ENCODE measurements at places on chromosomes 7 and 10.
A peak's percentile ranks its signal among the peaks of the same experiment; 100 is the strongest.

DNA sequence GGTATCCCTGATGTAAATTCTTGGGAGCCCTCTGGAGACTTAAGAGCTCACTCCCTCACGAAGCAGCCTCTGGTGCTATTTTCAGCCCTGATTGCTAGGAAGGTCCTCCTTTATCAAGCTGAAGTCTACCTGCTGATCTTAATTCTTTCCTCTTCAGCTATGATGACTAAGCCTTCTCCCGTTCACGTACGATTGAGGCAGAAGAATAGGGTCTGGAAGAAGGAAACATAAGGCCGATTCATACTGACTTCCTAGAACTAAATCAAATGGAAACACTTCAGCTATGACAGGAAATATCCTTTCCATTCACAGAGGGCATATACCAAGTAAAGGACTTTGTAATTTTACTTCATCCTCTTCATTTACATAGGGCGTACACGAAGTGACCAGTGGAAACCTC, 107.0 kb downstream of the CPXM2 start:
- no peak for DNase-seq

GRCh38 chr7:155803418-155804376, 8.6 kb downstream of the SHH start:
- DNase-seq: no peak

DNA sequence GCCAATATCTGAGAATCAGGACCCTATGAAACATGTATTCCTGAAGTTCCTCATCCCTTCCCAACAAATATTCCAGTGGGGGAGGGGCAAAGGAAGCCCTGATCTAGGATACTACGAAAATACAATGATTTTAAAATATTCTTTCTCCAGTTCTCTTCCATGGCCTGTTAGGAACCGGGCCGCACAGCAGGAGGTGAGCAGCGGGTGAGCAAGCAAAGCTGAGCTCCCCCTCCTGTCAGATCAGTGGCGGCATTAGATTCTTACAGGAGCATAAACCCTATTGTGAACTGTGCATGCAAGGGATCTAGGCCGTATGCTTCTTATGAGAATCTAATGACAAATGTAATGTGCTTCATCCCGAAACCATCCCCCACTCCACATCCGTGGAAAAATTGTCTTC, 370.8 kb downstream of the WDR11 start:
- DNase-seq: no peak

- DNase-seq: no peak
These were observed 24.2 kb downstream of the TRIM8 start for GRCh38 chr10:102668326-102669107.

DNA sequence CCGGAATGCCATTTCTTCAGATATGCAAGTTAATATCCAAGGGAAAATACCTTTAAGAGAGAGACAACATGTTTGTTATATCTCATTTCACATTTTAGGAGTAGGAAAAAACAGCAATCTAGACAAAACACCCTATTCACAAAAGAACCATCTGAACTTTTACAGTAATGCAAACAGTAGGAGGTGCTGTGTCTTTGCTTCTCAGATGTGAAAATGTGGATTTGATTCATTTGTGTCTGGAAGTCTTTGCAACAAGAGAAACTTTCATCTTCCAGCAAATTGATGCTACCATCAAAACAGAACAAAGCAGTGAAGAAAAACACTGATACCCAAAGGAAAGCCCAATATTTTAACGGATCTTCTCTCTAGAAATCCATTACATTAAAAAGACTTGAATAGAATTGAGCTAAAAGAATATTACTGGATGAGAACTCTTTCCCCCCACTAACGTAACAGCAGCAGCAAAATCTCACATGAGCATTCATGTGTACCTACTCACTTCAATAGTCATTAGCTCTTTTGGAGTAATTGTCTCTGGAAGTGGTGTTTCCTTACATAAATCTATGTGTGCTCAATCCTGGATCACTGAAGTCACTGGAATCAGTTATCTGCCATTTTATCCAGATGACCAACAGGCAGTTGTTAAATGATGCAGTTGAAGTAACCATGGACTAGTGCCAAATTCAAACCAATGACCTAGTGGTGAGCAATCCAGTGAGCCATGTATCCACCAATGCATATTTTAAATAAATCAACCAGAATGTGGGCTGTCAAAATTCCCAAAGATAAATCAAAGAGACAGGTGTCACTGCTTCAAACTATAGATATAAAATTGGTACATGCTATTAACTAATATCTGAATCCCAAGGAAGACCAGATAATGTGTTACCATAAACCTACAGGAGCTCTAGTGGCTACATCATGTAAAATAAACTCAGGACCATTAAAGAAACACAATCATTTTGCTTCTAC, 1.8 kb downstream of the SEMA3C start:
- no peak for DNase-seq

DNA sequence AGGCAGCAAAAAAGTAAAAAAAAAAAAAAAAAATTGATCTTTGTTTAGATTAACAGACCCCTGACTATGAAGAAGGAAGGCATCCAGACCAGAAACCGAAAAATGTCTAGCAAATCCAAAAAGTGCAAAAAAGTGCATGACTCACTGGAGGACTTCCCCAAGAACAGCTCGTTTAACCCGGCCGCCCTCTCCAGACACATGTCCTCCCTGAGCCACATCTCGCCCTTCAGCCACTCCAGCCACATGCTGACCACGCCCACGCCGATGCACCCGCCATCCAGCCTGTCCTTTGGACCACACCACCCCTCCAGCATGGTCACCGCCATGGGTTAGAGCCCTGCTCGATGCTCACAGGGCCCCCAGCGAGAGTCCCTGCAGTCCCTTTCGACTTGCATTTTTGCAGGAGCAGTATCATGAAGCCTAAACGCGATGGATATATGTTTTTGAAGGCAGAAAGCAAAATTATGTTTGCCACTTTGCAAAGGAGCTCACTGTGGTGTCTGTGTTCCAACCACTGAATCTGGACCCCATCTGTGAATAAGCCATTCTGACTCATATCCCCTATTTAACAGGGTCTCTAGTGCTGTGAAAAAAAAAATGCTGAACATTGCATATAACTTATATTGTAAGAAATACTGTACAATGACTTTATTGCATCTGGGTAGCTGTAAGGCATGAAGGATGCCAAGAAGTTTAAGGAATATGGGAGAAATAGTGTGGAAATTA, 19.4 kb downstream of the GATA3 start:
- DNase-seq: no peak

DNA sequence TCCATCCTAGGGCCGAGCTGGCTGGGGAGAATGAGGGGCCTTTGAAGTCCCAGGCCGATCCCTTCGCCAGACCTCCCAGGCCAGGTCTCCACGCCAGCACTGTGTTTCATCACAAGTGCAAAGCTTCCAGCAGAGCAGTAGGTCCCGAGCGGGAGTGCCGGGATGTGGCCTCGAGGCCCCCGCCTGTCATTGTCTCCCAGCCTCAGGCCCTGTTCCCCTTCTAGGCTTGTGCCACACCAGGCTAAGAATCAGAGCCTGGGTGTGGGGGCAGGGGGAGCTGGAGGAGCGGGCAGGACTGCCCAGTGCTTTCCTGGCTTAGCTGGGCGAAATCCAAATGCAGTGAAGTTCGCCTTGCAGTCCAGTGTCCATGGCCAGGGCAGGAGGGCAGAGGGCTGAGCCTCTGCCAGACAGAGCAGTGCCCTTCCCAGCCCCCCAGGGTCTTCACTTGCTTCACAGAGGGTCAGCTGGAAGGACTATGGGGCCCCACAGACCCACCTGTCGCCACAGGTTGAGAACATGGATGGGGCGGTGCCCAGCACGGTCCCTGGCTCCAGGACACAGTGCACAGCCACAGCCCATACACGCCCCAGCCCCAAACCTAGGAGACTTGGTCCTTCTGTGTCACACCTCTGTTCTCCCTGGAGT, 20.2 kb upstream of the PFKFB3 start:
- DNase-seq: no peak

GRCh38 chr10:89738551-89739209, 37.3 kb downstream of the KIF20B start:
- no peak for DNase-seq

GRCh38 chr10:89163265-89163995, 43.7 kb downstream of the CH25H start:
- DNase-seq: peak; percentile 5
